NCI-H1930 (cell line): ENCODE measurements at places on chromosomes 7 and 10.

DNA sequence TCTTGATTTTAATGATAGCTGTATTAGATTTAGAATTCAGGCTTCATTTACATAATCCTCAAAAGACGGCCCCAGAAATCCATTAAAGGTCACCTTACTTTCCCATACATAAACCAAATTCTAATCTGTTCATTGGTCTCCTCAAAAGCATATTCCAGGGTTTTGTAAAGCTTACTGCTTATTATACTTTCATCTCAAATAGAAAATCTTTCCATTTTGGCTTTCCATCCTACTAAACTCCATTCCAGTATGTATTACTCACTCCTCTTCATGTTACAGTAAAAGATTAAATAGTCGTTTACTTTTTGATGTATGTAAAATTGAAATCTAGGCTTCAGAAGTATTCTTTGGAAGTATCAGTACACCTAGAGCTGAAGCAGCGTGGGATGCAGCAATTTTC, 143.5 kb upstream of the LRRN3 start:
- no peak for DNase-seq

DNA sequence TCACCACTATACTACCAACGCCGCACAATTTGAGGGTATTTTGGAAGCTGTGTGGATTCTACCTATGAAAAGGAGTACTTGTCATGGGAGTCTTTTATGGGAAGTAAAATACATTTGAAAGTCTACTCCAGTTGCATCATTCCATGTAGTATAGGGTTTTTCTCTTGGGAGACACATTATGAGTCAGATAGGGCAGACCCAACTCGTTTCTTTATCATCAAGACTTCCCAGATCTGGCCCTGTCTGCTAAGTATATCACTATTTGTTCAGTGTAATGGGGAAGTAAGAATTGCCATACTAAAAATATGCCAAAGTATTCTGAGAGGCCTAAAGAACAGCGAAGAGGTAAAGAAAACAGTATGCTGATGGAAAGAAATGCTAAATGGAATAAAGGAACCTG, 144.2 kb downstream of the SPAG6 start:
- DNase-seq: no peak

- DNase-seq: no peak
Observed at GRCh38 chr10:61642676-61643075, 20.1 kb upstream of the CABCOCO1 start.

DNA sequence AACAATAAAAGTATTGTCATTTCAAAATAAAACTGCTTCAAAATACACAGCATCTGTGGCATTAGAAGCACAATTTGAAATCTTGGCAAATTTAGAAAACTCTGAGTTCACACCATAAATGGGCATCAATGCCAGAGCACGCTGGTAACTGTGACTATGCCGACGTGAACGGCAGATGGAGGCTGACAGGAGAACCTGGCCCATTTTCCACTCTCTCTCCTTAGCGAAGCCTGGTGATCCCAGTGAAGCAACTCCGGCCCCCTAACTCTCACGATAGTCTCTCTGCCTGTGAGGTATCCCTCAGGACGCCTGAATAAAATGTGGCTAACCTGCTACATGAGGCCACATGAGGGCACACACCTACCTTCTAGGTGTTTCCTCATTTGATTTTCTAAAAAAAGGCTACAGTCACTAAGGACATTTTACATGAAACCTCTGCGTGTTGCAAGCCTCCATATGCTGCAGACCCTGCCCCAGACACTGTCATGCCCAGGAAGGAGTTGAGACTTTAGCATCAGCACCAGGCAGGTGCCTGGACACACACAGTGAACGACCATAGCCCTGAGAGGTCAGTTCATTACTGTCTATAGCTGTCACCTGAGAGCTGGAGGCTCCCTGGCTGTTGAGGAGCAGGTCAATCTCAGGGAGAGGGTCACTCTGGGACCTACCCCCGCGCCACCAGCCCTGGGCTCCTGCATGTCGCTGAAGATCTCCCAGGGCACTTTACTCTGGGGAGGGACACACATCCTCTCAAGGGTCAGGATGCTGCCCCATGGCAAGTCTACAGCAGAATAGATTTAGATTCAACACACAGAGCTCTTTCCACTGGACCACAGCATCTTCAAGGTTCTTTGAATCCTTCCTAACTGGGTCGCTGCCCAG, 62.9 kb upstream of the CAMK2B start:
- no peak for DNase-seq

GRCh38 chr10:79397575-79398303, 47.7 kb downstream of the ZCCHC24 start:
- DNase-seq: no peak

- DNase-seq: no peak
Observed at GRCh38 chr7:81845744-81846241, 75.9 kb upstream of the HGF start.

DNA sequence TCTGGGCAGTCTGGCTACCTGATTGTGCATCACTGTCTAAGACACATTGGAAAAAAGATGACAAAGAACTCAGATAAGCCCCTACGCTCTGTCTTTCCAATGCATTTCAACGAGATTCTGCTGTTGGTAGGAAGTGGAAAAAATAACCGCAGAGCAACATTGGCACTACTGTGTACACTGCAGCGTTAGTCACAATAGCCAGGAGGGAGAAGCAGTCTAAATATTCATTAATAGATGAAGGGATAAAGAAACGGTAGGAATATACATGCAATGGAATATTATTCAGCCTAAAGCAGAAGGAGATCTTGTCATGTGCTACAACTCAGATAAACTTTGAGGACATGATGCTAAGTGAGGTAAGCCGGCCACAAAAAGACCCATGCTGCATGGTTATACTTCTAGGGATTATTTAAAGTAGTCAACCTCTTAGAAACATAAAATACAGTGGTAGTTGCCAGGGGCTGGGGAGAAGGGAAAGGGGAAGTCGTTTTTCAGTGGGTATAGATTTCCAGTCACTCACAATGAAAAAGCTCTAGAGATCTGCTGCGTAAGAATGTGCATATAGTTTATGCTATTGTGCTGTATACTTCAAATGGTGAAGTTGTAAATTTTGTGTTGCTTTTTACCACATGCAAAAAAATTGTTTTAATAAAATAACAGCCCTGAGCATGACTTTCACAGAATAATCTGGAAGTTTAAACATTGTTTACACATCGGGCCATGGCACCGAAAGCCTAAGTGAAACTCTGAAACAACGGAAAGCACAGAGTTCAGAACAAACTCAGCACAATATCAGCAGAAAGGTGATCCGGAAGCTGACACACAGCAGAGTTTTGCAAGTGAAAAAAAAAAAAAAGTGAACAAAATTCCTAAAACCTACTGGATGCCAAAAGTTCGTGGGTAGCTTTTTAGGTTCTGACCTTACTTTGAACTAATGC, 40.1 kb downstream of the ELMO1 start:
- DNase-seq: no peak

GRCh38 chr7:158251061-158251965, 336.3 kb downstream of the PTPRN2 start:
- no peak for DNase-seq

- no peak for DNase-seq
Observed at GRCh38 chr7:39042670-39043069, 65.0 kb downstream of the POU6F2 start.

DNA sequence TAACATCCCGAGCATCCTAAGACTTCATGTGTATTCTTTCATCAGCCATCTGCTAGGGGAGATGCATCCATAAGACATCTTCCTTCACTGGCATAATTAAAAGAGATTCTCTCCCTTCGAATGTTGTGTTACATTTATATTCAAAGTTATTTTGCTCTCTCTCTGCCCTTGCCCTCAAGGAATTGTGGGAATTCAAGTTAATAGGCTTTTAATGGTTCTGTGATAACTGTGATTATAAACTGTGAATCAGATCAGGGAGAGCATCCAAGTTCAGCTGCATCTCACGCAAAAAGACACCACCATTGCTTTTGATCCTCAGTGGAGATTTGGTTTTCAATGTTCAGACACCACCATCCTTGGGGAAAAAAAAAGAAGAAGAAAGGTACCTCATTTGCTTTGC, 9.2 kb upstream of the TEX36 start:
- DNase-seq: no peak

GRCh38 chr10:33746186-33746585, 411.7 kb upstream of the NRP1 start:
- no peak for DNase-seq

DNA sequence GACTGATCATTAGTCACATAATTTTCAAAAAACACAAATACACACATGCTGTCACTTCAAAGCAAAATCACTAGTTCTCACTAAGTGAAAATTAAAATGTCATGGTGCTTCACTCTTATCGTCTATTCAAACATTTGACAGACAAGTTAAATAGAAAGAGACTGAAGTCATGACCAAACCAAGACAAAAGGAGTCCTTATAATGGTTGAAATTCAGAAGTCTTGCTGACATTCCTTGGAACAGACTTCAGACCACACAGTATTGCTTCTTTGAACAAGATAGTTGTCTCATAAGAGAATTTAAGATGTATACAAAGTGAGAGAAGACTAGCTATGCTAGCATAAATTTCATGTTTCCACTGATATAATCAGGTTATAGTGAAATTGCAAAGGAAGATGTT, 119.5 kb downstream of the SEMA3D start:
- no peak for DNase-seq

- no peak for DNase-seq
Observed at GRCh38 chr7:135998081-135998480, 20.9 kb upstream of the MTPN start.

GRCh38 chr7:7761340-7761973, 43.0 kb upstream of the RPA3 start:
- DNase-seq: no peak

DNA sequence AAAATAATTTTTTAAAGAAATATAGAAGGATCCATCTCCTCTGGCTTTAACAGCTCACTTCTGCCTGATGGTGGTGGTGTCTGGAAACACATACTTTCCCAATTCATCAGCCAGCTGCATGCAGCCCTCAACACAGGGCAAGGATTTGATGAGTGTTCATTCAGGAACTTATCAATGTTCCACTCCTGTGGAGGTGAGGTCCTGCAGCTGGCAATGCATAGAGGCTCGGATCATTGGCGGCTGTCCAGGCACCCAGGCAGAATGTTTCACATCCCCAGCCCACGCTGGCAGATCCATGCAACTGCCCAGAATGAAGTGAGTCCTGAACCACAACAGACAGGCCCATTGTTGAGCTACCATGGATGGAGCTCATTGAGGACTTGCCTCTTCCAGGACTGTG, 55.2 kb upstream of the KCNMA1 start:
- no peak for DNase-seq

DNA sequence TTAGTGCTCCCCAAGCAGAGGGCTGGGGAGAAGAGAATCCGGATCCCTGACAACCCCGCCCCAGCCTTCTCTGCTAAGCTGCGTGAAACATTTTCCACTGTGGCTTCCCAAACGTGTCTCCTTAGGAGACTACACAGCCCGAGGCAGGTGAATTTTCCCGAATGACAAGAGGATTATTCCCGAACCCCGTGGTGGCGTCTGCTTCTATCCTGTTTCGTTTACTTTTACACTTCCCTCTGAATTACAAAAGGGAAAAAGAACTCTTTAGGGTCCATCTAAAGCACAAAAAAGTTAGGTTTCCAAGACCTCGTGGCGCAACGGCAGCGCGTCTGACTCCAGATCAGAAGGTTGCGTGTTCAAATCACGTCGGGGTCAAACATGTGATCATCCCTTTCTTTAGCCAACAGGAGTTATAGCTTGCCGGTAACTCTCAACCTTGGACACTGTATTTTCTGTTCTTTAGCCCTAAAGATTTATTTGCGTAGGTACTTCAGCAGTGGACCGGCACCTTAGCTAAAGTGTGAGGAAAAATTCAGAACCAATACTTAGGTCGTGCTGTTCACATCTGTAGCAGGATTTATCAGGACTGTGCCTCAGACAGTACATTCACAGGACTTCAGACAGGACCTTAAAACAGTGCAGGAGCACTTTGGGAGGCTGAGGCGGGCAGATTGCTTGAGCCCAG, 3.2 kb upstream of the ZNF789 start:
- no peak for DNase-seq

DNA sequence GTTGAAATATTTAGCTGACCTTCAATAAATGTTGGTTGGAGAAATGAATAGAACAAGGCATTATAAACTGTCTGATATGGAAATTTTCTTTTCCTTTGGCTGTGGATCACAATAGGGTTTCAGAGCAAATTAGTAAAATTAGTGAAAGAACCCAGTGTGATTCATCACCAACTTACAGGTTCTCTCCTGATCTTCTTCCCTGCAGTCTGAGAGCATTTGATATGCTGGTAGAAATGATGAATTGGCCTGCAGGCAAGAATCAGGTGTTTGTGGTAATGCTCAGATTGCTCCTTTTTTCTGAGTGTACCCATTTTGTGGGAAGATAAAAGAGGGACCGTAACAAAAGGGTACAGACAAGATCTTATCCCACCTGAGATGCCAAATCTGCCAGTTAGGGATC, 51.9 kb downstream of the BTAF1 start:
- no peak for DNase-seq

- DNase-seq: no peak
Observed at GRCh38 chr10:51800725-51801424, 101.5 kb upstream of the CSTF2T start.

DNA sequence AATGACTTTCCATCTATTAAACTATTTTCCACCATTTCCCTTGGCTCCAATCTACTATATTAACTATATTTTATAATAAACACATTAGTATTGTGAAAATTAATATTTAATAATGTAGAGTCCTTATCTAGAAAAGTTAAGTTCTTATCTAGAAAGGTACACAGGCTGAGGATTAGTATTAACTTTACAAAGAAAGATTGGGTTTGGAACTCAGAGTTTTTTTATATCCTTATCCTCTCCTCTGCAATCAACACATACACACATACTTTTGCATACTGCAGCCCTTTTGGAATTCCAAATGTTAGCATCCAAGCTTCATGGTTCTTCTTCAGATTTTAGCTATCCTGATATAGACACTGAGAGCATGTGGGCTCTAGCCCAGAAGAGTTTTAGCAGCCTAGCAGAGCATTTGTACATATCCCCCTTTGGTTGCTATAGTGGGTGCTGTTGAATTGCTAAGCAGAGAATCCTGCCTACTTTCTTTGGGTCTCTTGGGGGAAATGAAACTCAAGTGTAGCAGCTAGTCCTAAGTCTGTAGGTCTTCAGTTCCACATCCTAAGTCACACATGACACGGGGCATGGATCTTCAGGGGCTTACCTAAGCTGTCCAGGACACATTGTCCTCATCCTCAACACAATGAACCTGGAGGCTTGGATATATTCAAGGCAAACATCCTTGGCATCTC, 874.6 kb downstream of the LRMDA start:
- DNase-seq: no peak

GRCh38 chr7:32500922-32501341, 5.6 kb downstream of the AVL9 start:
- DNase-seq: no peak

DNA sequence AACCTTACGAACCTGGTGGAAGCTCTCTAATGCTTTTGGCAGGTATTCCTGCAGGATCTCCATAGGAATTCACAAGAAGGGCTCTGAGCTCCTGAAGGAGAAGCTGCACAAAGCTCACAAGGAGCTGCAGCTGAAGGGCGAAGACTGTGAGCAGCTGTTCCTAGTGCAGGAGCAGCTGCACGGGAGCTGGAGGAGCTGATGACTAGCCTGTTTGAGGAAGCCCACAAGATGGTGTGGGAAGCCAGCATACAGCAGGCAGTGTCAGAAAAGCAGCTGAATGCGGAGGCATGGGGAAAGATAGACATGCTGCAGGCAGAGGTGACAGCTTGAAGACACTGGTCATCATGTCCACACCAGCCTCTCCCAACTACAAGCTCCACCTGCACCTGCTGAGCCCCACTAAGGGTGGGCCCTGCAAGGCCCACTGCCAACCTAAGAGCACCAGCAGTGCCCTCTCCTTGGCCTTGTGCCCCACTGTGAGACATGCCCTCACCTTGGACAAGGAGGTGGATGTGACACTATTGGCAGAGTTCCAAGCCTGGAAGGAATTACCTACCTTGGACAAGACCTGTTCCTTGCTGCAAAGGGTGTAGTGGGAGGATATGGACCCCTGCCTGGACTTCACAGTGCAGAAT, 250.6 kb downstream of the BBS9 start:
- DNase-seq: no peak
